ENCODE measurements at places on chromosomes 4 and X.

GRCh38 chr4:176036585-176037205, 28.9 kb upstream of the WDR17 start:
- no peak for DNase-seq

DNA sequence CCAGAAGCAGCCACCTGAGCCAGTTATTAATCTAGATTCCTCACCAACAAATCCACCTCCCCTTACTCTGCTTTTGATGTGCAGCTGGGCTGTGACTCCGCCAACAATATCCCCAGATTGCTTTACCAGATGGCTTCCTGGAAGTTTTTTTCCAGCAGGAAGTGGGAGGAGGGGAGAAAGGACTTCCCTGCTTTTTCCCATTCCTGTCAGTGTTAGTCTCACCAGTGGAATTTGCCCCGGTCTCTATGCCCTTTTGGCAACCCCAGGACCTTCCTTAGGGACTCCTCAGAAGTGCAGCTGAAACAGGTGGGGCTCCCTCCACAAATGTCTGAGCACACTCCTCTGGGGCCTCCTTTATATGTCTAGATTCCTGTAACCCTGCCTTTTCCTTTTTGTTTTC, 465.2 kb upstream of the IGFBP7 start:
- no peak for DNase-seq

GRCh38 chr4:118351851-118352827, 664 bp downstream of the PRSS12 start:
- DNase-seq: no peak

DNA sequence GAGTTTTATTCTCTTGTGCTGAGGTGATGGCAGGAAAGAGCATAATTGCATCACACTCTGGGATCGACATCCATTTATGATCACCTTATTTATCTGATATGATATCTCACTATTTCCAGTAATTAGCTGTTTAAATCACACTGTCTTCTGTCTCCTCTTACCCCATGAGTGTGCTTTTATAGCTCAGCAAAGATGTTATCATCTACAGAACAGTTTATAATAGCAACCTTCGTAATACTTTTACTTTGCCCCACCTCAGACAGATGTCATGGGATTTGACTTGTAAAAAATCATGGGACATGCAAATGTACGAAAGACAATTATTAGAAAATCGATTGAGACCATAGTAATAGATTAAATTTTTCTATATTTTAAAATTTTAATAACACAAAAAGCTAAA, 1122.3 kb upstream of the PCDH10 start:
- no peak for DNase-seq

DNA sequence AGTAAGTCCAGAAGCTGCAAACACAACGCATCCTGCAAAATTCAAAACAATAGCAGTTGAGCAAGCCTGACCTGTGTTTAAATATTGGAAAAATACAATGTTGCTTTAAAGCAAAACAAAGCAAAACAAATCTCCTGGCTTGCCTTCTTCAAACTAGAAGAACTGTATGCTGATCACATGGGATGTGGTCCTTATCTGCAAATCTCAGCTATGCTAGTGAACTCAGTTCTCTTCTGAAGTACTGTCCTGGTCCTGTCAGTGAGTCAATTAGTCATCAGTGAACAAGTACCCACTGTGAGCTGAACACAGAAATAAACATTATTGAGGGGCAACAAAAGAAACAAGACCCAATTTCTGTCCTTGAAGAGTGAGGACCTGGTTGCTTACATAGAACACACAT, 522.5 kb downstream of the SMARCA1 start:
- DNase-seq: no peak

DNA sequence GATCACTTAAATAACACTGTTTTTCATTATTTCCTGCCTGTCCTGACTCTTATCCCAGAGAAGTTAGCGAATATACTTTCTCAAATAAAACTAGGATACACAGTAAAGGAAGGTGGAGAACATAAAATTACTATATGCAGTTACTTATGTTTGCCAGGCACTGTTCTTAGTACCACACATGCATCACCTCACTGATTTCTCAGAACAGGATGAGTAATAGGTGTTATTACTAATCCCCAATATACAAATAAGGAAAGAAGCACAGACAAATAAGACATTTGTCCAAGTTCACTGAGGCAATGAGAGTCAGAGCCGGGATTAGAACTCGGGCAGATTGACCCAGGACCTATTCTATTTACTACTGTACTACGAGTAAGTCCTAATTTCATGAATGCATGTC, 91.7 kb downstream of the CORIN start:
- DNase-seq: no peak

DNA sequence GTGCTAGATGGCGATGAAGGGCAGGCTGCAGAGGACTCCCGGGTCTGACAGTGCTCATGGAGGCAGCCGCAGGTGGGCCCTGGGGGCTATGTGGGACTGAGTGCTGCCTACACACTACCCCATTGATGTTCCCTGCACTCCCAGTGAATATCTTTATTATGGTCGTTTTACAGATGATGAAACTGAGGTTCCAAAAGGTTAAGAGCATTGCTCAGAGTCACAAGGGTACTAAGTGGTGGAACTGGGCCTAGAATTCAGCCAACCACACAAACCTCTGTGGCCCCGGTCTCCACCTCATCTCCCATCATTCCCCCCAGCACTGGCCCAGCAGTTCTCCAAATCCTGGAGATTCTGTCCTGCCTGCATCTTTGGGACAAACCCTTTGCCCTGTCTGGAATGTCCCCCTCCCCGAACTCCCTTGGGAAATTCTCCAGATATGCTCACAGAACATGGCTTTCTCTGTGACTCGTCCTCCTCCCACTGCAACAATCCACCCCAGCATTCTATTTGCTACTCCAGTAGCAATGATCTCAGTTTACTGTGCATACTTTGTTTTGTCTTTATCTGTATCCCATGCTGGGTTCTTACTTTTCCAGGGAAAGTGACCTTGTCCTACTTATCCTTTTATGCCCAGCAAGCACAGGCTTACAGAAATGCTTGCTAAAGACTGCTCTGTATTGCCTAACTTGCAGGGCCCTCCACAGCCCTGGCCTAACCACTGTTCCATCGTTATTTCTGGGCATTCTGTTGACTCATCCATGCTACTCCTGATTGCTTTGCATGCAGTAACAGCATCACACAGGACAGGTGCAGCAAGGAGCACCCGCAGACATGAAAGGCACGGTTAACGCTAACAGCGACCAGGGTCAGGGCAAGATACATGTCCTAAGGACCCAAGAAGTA, 14.0 kb downstream of the PNMA6F start:
- DNase-seq: no peak

GRCh38 chr4:71296945-71297344, 41.9 kb upstream of the SLC4A4 start:
- DNase-seq: no peak

DNA sequence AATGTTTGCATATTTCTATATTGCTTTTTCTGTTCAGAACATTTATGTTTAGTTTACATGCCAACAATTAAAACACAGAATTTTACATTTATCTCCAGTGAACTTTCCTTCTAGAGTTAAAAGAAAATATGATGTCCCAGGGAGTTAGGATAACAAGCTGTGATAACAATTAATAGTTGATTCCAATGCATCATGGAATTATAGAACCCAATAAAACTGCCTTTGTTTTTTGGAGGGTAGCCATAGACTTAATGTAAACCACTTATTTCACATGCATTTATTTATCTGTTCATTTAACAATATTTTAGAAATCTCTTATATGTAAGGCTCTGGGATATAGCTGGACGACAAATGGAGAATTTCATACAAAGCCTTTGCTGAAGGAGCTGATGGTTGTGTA, 180.0 kb downstream of the CFAP299 start:
- no peak for DNase-seq

DNA sequence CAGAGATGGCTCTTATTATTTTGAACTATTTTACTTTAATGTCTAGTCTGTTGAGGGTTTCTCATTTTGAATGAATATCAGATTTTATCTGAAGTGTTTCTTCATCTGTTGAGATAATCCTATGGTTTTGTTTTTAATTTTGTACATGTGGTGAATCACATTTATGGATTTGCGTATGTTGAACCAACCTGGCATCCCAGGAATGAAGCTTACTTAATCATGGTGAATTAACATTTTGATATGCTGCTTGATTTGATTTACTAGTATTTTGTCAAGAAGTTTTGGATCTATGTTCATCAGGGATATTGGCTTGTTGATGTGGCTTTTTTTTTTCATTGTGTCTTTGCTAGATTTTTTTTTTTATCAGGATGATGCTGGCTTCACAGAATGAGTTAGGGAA, 2390.9 kb downstream of the PCDH7 start:
- no peak for DNase-seq

- DNase-seq: no peak
These were observed 905 bp downstream of the NSUN7 start for GRCh38 chr4:40750461-40751258.

GRCh38 chrX:44093431-44093830, 120.2 kb upstream of the NDP start:
- DNase-seq: no peak

GRCh38 chrX:49710744-49711319, 15.0 kb upstream of the PAGE1 start:
- DNase-seq: no peak

GRCh38 chr4:41461780-41462307, 76.1 kb upstream of the LIMCH1 start:
- DNase-seq: no peak

- no peak for DNase-seq
These were observed 38.8 kb downstream of the MSN start for GRCh38 chrX:65706041-65706828.

DNA sequence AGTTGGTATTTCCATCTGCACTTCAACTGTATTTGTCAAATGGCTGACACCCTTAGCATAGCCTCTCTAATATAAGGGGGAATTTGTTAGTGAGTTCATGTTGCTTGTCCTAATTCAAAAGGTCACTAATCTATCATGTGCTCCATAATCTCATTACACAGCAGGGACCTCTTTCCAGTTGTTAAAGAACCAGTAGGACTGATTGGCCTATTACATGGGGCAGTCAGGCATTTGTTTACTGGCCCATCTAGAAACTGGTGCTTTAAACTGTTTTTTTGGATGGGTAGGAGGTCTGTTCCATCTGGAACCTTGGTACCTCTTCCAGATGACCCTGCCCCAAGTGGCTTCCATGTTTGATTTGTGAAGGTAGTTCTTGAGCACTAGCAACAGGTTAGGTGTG, 11.4 kb downstream of the ANK2 start:
- DNase-seq: no peak

DNA sequence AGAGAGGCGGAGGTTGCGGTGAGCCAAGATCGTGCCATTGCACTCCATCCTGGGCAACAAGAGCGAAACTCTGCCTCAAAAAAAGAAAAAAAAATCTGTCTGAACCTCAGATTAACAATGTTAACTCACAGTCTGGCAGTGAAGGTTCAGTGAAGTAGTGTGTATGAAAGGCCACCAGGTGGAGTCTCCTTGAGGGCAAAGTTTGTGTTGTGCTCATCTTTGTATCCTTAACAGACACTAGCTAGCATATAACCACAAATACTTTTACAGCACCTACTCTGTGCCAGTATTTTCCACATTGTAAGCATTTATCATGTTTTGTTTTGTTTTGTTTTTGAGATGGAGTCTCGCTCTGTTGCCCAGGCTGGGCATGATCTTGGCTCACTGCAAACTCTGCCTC, 46.0 kb upstream of the MGST2 start:
- DNase-seq: no peak

DNA sequence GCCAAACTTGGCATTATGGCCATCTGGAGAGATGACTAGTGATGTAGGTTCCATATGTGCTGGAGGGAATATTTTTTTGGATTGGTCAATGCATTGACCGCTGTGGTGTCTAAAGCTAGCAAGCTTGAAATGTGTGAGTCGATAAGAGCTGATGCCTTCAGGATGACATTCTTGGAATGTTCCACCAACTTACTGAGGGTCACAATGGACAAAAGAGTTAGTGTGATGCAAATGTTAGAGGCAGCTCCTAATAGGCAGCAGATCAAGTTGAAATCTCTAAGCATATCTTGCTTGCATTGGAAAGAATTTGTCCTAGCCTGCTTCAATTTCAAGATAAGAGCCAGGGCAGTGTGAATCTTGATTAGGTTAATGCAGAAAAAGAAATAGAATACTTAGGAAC, 210.4 kb upstream of the AFF2 start:
- DNase-seq: no peak

DNA sequence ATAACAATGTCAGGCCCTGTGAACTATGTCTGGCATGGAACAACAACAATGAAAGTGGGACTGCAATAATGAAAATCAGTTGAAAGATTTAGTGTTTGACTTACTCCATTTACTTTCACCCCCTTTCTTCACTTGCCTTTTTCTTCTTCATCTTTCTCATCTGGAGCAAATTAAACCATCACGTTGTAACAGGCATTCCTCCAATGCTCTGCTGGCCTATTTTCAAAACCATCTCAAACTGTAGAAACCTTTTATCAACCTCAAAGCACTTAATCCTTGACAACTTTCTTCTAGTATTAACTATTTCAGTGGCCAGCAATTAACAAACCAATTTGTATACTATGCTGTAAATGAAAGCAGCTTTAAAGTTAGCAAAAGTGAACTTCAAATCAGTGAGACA, 8.3 kb downstream of the KLHL13 start:
- DNase-seq: no peak

DNA sequence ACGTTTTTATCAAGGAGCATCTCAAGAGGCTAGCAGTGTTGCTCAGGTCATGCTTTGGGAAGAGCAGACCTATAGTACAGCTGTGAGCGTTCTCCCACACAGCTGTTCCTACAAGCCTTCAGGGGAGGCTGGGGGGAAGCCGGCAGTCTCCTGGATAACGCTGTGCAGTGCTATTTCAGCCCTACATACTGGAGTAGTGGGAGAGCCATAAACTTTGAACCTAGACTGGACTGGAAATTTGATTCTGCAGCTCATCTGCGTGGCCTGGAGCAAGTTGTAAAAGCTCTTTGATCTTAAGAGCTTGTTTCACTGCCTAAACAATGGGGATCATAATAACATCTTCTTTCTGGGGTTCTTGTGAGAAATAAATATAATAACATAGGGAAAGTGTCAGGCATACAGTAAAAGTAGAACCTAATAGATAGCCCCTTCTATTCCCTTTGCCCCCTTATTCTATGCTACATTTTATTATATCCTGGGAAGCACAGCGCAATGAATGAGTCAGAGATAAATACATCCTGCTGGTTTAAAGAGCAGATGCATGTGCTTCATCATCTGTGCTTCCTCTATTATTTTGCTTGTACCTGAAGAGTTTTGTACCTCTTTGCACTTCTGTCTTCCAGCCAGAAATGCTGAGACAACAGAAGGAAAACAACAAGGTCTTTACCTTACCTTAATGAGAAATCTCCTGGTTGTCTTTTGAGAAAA, 14.7 kb upstream of the AMBN start:
- no peak for DNase-seq

- no peak for DNase-seq
These were observed 13.0 kb downstream of the RGN start for GRCh38 chrX:47091149-47091775.

GRCh38 chrX:110320381-110320987, 2.6 kb upstream of the AMMECR1 start:
- DNase-seq: no peak
